ENCODE measurements at places on chromosomes 7 and 10.

DNA sequence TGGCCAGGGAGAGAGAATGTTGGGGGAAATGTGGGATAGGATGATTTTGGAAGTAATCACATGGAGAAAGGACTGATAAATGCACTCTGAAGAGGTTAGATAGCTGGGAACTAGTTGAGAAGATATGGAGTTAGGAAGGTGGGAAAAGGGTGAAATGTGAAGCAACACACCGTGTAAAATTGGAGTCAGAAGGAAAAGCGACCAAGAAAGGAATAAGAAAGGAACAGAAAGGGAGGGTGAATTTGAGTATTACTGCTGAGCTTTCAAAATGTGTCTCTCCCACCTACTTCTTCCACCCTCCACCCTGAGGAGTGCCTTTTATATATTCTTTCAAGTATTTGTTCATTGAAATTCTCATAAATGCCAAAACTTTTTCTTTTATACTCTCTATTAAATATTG, 171.8 kb downstream of the BMPER start:
- no peak for DNase-seq

DNA sequence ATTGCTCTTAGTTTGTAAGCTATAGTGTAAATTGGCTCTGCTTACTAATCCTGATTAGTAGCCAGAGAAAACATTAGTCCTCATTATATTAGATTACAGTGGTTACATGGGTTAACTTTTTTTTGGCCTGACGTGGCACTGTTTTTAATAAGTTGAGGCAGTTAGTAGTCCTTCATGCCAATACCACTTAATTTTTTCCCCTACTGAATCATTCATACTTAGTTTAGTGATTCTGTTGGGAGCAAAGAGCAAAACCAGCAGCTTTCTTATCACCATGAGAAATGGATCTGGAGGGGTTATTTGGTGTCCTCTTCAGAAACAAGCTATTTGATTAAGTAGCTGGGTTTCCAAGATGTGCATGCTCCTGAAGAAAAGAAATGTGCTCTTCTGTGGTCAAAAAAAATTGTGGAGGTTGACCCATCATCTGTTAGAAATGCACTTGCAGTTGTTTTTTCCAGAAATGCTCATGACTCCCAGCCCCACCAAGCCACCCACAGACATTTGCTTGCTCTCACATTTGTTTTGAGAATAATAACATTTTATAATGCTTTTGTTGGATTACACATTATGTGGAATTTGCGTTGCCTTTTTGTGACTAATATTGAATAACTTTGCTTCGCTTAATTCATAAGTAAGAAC, 258.5 kb downstream of the HDAC9 start:
- DNase-seq, result no peak

DNA sequence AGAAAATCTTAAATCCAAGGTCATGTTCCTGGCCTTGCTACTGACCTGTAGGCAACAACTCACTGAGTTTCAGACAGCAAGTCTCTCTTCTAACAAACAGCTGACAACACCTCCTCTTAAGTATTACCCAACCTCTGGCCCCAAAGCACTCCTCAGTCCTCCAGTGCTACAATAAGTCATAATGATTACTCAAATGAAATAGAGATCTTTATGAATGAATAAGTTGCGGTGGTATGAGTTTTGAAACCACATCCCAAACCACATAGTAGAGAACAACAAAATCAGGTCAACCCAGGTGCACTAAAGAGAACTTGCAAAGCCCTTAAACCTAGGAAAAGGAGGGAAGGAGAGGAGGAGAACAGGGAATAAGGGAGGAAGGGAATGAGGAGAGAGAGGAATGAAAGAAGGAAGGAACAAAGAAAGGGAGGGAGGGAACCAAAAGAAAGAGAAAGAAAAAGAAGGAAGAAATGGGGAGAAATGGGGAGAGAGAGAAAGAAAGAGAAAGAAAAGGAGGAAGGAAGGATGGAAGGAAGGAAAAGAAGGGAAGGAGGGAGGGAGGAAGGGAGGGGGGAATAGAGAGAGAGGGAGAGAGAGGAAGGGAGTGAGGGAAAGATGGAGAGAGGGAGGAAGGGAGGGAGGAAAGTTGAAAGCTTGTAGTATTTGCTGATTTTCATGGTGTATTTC, 142.8 kb upstream of the CALCR start:
- DNase-seq, result no peak

GRCh38 chr7:21828841-21829240, 116.9 kb downstream of the CDCA7L start:
- DNase-seq, result no peak

DNA sequence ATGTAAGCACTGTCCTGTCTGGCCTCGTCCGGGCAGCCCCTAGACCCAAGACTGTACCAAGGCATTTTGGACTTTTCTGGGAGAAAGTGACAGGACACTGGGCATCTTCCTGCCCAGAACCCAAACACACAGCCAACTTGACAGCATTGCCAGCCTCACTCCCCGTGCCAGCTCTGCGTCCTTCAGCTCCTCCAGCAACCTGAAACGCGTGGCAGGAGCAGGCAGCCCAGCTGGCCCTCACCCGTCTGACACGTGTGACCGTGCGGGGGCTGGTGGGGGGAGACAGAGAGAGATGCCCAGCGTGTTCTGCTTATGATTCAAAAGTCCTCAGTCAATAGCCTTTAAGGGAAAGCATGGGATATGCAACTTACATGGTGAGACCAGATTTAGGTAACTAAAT, 50.3 kb upstream of the SLC29A3 start:
- DNase-seq, result no peak

DNA sequence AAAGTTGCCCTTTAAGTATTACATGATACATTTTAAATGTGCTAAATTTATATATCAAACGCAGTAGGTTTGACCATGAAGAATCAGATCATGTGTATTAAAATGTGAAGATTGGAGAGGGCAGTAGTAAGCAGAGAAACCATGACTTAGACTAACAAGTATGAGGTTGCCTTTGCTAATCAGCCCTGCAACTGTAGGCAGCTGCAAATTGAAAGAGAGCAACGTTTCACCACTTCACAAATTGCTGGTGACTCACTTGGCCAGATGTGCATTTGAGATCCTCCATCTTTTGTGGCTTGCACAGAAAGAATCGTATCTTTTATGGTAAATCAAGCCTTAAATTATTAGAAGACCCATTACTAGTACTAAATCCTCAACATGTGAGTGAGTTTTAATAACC, 10.1 kb upstream of the SEMA3A start:
- no peak for DNase-seq

GRCh38 chr7:45408409-45408737, 165.8 kb upstream of the ADCY1 start:
- no peak for DNase-seq

- DNase-seq, result no peak
Observed at GRCh38 chr10:126465771-126466170, 77.5 kb upstream of the ADAM12 start.

GRCh38 chr7:73699370-73700068, 16.1 kb downstream of the BUD23 start:
- no peak for DNase-seq

DNA sequence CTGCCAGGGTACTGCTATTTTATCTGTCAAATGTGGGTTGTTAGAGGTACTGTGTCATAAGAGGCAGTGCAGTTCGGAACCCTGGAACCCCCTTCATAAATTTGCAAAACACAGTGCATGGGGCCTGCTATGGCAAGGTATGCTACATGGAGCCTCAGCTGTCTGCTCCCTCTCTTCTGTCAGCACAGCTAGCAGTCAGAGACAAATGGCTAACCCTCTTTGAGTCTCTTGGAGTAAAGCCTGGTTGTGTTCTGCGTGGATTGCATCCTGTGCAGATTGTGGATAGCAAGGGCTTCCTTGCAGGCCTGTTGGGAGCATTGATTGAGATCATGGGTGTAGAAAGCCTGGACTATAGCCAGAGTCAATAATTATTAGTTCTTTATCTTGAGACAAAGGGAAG, 397.8 kb downstream of the AUTS2 start:
- DNase-seq, result no peak

DNA sequence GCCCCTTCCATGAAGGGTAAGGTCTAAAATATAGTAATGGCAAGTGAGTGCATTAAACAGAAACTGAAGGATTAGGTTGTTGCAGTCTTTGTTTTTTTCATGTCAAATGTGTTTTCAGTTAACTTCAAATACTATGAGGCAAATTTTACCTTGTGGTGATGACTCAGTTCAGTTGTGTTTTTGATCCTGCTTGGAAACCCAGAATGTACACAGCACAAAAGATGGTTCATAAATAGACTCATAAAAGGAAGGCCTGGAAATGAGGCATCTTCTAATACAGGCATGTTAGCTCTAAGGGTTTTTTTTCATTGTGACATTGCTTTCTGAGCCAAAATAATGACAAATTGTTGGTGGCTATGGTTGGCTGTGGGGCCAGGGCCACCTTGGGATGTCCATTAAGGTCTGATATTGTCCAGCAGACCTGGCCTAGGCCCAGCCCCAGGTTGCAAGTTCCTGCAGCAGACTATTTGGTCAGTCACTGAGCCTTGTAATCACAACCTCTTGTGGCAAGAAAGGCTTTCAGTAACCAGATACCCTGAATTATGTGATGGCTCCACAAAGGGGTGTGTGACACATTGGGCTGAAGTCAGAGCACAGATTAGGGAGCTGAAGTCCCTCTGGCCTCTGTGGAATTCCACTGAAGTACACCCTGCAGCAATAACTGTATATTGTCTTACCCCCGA, 69.0 kb upstream of the SAMD8 start:
- DNase-seq, result no peak

- no peak for DNase-seq
Observed at GRCh38 chr7:5646846-5647245, 134.6 kb downstream of the RNF216 start.

GRCh38 chr7:20275637-20276036, 55.1 kb upstream of the ITGB8 start:
- no peak for DNase-seq

DNA sequence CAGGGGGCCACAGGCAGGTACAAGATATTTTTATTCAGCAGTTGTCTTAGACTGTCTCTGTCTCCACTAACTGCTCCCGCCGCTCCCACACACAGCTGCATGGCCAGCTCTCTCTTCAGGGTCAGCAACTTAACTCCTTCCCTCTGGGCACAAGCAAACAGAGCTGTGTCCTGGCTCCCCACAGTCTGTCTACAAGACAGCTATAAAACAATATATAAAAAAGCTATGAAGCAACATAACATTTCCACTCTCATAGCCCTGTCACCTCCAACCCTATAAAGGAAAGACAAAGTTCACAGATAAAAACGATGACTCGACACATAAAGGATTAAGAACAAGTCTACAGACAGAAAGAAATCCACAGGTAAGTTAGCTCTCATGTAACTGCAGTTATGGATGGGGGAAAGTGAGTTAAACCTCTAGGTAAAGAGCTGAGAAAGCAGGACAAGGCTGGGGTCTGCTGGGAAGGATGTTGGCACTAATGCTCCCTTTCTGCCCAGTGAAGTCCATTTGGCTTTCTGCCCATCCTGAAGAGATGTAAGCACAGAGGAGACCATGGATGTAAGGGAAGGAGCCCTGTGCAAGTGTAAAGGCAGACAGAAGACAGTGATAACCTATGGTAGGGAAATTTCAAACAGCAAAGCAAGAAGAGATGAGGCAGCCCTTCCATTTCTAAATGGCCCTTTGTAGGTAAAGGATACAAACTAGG, 27.0 kb downstream of the RAPGEF5 start:
- DNase-seq, result no peak

DNA sequence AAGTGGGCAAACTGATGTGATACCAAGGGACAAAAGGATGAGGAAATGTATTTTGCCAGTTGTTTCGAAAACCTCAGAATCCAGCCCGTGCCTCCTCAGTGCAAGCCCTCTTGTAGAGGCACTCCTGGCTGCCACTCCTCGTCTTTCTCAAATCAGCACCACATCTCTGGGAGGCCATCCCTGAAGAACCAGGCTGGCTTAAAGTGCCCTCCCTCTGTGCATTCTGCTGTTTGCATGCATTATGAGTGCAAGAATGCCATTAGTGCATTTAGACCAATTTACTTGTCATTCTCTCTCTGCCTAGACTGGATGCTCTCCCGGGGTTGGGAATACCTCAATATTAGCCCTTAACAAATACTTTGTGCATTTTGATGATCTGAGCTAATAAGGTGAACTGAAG, 19.9 kb upstream of the FAM180A start:
- no peak for DNase-seq

GRCh38 chr7:2520131-2520760, 672 bp downstream of the LFNG start:
- DNase-seq, result no peak

- no peak for DNase-seq
Observed at GRCh38 chr10:102633287-102633686, 11.0 kb upstream of the TRIM8 start.

- DNase-seq, result no peak
Observed at GRCh38 chr7:122532406-122533269, 166.3 kb downstream of the RNF133 start.

GRCh38 chr10:104247513-104248146, 7.1 kb upstream of the GSTO1 start:
- DNase-seq, result no peak

GRCh38 chr10:63396133-63396761, 69.5 kb downstream of the JMJD1C start:
- no peak for DNase-seq

GRCh38 chr7:158863611-158864506, 7.5 kb downstream of the DYNC2I1 start:
- DNase-seq, result no peak

- DNase-seq, result no peak
Observed at GRCh38 chr7:96328016-96328415, 6.1 kb upstream of the SLC25A13 start.

DNA sequence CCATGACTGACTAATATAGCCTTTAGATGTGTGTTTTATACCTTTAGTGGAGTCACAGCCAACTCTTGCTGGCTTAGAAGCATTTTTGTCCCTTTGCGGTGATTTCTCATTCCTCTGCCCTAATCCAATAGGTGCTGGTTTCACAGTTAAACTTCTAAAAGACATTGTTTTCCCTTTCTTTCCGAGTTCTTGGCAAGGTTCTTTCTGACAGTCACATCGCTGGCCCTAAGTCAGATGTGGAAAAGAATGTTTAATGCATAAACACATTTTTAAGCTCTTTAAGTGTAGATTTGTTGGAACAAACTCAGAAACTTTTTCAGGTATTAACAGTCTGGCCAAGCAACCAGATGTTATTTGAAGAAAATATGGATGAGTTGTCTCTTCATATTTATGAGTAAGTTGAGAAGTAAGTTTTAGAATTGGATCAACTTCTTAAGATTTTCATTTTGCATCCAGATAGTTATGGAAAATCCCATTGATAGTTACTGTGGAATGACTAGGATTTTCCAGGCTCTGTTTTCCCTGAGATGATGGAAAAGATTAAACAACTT, 4.1 kb downstream of the EPDR1 start:
- no peak for DNase-seq

- DNase-seq, result no peak
Observed at GRCh38 chr10:96297486-96297885, 6.7 kb upstream of the DNTT start.

GRCh38 chr10:69125554-69125953, 1.6 kb downstream of the VPS26A start:
- no peak for DNase-seq

GRCh38 chr7:1090686-1091643, 3.1 kb downstream of the GPER1 start:
- DNase-seq, result no peak

- DNase-seq, result no peak
Observed at GRCh38 chr7:3721422-3721821, 420.4 kb downstream of the SDK1 start.

GRCh38 chr10:129978322-129978721, 14.2 kb upstream of the EBF3 start:
- DNase-seq, result no peak

Data from activated T-helper 1 cell treated with Interleukin-2 at 50 U/mL for 16 hours (primary cell).